ENCODE measurements at places on chromosomes 6 and 20. TPM values are rescaled to one million over a fixed set of nuclear protein-coding genes. Genes with fewer than 3 reads are reported as not detected.

Gene PLCB1
- 7.3 TPM for total RNA-seq

Gene PACSIN1
- not detected for total RNA-seq

Gene CCDC28A
- total RNA-seq = 47.7 TPM

Gene PTPRA
- 73.4 TPM for total RNA-seq

Gene SLC25A27
- 46.3 TPM for total RNA-seq

Gene LY6G6D
- total RNA-seq = not detected

Gene OR2H2
- not detected for total RNA-seq

Gene PRL
- total RNA-seq = not detected

Gene HS3ST5
- not detected for total RNA-seq

Gene ABHD16B
- total RNA-seq = not detected

Gene DOK5
- 4.7 TPM for total RNA-seq

Gene EZR
- total RNA-seq = 412 TPM

Gene BPIFA1
- total RNA-seq = not detected

Gene SLC22A2
- not detected for total RNA-seq

Data from thyroid gland (tissue), 4 donors.